ENCODE measurements at places on chromosomes 6 and 20.
A peak's percentile ranks its signal among the peaks of the same experiment; 100 is the strongest.

- DNase-seq, result no peak
These were observed 99.0 kb upstream of the GMDS start for GRCh38 chr6:2344319-2344905.

GRCh38 chr6:168225471-168225911 lies 94.1 kb downstream of the DACT2 start:
- DNase-seq, result no peak

DNA sequence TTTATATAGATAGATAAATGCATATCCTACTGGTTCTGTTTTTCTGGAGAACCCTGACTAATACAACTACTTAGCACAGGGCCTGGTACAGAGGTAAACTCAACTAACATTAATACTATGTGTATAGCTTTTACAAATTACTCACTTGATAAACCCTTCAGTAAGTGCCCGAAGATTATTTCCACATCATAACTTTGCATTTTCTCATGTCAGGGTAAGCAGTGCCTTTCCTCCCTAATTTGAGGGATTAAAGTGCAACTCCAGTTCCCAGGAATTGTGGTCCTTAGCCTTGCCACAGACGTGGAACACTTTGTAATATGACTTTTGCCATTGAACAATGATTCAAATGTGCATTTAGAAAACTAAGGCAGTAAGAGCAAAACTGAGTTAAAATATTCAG lies 147.5 kb upstream of the SMLR1 start:
- no peak for DNase-seq

DNA sequence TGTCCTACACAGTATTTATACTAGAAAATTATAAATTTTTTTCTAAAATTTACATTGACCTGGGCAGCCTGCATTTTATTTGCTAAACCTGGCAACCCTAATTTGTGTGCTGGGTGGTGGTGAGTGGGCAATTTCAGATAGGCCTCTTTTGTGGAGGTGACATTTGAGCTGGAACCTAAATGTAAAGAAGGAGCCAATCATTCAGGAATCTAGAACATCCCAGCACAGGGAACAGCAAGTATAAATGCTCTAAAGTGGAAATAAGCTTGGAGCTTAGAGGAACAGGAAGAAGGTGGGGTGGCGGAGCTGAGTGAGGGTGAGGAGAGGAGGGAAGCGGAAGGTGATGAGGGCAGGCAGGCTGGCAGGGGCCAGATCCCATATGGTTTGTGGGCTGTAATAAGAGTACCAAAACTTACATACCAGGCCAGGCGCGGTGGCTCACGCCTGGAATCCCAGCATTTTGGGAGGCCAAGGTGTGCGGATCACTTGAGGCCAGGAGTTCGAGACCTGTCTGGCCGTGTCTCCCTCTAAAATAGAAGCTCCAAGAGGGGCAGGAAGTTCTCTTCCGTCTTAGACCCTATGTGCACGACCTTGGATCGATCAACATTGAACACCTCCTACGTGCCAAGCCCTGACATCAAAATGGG lies 549 bp upstream of the CSE1L start:
- DNase-seq, result peak; percentile 9

- DNase-seq, result no peak
These were observed 216.6 kb upstream of the UFL1 start for GRCh38 chr6:96304997-96305396.

DNA sequence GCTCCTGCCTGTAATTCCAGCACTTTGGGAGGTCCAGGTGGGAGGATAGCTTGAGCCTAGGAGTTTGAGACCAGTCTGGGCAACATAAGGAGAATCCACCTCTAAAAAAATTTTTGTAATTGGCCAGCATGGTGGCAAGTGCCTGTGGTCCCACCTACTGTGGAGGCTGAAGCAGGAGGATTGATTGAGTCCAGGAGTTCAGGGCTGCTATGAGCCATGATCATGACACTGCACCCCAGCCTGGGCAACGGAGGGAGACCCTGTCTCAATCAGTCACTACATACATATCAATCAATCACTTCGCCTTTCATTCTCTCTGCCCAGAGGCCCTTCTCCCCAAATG lies 1.1 kb upstream of the STK38 start:
- DNase-seq, result no peak

DNA sequence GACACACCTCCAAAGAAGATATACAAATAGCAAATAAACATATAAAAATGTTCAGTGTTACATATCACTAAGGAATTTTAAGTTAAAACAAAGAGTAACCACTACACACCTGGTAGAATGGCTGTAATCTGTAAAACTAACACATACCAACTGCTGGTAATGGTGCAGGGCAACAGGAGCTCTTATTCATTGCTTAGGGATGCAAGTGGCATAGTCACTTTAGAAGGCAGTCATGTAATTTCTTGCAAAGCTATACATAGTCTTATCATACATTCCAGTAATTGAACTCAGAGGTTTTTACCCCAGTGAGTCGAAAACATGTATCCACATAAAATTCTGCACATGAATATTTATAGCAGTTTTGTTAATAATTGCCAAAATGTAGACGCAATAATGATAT lies 906.8 kb upstream of the CITED2 start:
- DNase-seq, result no peak

DNA sequence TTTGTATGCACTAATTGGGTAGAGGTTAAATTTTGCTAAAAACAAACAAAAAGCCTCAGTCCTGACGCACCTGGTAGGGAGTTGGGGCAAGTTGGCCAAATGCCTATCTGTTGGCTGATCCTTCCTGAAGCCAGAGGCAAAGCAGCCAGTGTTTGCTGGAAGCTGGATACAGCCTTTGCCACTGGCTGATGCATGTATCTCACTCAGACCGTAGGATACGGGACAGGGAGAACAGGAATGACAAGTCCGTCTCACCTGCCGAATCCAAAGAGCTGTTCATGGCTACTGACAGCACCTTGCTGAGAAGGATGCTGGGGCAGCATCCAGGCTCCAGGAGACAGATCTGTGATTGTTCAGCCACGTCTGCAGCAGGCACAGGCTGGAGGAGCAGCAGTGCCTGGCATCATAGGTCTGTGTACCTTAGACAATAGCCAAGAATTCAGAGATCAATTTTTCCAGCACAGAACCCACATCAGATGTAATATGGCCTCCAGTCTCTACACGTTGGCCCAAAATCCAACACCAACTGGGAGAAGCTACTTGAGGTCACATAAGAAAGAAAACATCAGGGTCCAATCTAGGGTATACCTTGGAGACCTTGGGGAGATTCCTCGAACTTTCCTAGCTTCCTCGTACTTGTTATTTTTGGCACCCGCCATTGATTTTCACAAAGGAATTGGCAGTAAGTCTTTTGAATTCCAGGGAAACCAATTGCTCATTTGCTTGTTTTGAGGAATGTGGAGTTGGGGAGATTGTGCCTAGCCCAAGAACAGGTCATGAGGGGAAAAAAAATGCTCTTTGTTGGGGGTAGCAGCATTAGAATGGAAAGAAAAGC lies 108.5 kb upstream of the ARMC2 start:
- no peak for DNase-seq

DNA sequence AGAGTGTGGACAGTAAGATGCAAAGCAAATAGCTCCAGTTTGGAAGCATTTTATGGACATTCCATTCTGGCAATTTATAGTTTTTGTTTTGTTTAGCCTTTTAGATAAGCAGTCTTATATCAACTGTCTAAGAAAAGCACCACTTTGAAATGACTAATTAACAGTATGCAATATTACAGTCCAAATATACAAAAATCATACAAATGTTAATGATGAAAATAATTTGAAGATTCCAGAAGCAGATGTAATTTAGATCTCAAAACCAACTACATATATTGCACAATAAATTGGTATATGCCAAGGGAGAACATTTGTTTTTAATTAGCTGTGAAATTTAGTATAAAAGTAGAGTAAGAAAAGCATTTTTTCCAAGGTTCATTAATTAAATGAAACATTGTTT lies 158.8 kb downstream of the KIF6 start:
- no peak for DNase-seq

- DNase-seq, result no peak
These were observed 88.3 kb downstream of the DLGAP4 start for GRCh38 chr20:36394340-36394965.

- no peak for DNase-seq
These were observed 188.8 kb downstream of the BACH2 start for GRCh38 chr6:90107771-90108282.

DNA sequence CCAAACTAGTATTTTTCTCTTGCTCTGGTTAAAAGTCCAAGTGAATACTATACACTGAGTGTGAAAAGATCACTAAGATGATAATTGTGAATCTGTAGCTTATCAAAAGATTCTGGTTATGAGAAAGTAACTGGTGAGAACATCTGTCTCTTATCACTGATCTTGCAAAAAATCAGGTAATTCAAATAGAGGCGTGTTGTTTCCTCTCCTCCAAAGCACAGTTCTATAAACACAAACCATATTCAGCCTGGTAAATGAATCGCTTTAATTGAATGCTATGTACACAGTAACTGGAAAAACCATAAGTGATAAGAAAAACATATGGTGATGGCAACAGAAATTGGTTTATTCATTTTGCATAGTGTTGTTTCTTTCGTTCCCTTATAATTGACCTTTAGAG lies 161.0 kb downstream of the RALGAPA2 start:
- DNase-seq, result no peak

- no peak for DNase-seq
These were observed 426.6 kb upstream of the PLCB4 start for GRCh38 chr20:8642247-8642646.

DNA sequence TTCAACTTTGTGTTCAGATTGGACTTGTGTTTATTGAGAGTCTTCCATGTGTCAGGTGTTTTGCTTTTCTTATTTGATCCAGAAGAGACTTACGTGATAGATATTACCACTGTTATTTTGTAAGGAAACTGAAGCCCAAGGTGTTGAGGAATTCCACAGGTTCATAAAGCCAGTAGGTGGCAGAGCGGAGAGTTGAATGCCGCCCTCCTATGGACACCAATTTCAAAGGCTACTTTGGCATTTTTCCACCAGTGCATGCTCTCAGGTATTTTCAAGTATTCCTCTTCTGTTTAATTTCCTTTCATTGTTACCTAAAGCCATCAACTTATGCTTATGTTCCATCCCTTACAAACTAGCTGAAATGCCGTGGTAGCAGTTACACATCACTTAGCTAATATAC lies 14.0 kb upstream of the COL10A1 start:
- no peak for DNase-seq

DNA sequence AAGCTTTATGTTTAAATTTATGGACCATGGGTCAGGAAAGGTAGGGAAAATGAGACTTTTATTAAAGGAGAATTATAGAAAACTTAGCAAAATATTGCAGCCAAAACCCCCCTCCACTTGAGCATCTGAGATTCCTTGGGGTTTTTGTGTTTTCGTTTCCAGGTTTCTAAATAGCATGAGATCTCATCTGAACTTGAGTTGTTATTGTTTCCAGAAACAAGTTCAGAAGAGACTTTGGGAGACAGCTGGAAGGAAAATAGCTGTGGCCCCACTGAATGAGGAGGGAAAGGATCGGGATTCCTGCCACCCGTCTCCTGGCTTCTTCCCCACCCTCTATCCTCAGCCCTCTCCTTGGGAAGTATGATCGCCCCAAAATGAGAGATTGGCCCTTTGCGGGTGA lies 75.5 kb downstream of the TBC1D7 start:
- DNase-seq, result no peak

DNA sequence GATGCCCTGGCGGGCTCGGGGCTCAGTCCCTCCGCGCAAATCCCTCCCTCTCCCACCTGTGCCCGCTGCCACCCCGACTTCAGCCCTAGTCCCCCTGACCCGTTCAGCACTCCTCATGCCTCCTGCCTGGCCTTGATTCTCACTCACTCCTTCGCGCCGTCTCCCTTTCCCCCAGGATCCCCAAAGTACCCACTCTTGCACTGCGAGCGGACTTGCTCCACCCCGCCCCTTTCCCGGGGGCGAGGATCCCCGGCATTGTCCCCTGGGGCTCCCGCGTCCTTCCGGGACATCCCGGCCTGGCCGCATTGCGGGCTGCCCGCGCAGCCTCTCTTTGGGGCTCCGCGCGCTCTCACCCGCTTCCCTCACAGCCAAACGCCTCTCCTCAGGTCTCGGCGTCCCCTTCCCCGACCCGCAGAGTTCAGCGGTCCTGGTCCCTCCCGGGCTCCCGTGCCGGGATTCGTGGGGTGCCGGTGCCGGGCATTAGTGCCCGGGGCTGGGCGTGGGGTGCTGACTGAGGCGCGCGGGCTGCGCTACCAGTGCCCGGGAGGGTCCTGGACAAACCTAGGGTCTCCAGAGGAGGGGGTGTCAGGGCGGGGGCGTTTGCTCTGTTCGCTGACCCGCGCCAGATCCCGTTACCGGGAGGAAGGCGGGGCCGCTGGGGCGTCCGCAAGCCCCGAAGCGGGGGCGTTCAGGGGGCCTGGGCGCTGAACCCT lies 45.5 kb upstream of the SUPT3H start:
- DNase-seq, result no peak

GRCh38 chr6:6683969-6684833 lies 95.7 kb downstream of the LY86 start:
- peak; percentile 87 for DNase-seq

GRCh38 chr6:28436404-28436803 lies 6.9 kb downstream of the ZSCAN23 start:
- no peak for DNase-seq

DNA sequence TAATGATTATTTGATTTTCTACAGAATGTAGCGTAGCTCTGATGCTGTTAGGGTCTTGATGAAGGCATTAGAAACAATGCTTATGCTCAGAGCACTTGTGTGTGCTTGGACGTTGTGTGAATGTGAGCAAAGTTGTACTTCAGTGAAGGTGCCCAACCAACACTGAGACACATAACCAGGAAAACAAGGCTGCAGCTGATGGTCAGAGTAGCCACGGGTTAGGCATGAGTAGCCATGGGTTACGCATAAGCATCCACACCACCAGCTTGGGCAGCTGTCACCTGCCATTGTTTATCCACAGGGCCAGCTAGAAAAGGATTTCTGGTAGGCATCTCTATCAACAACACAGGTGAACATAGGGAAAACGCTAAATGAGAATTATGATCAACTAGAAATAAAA lies 326.6 kb downstream of the NRN1 start:
- no peak for DNase-seq

DNA sequence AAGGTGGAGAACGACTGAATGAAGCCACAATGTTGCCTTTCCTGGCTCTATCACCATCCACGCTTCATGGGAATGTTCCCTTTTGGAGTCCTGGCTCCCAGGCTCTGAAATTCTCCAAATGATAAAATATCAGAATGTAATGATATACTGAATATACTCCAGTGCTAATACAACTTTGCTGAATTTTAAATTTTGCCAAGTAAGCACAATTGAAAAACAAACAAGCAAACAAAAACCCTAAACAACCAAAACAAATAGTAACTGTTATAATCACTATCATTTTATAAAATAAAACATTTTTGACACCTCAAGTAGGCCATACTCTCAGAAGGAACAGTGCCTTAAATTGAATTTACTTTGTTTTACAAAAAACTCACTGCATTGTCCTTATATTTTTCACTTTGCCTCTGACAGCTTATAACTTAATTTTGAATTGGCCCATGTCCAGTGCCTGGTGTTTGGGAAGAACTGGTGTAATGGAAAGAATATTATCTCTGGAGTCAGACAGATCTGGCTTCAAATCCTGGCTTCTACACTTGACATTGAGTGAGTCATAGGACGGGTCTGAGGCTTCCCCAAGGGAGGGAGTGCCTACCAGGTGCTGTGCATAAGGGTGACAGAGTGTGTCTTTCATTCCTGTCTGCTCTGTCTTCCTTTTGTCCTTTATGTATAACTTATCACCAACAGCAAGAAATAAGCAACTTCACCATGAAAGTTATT lies 698.3 kb downstream of the EPM2A start:
- DNase-seq, result no peak
